Hair follicular keratinocyte (primary cell): ENCODE measurements at places on chromosomes 1 and 21. TPM values are rescaled to one million over a fixed set of nuclear protein-coding genes. Genes with fewer than 3 reads are reported as not detected.

Gene CRNN
- total RNA-seq: not detected in 2 replicates

Gene SNIP1
- total RNA-seq: 6.9 and 7.8 TPM in 2 replicates

Gene KLF18
- total RNA-seq: not detected in 2 replicates

Gene RBM11
- 0.16 and 0.27 TPM in 2 replicates for total RNA-seq

Gene SLC35F3
- 8.3 and 10.9 TPM in 2 replicates for total RNA-seq

Gene GPR37L1
- not detected in 2 replicates for total RNA-seq
